ENCODE measurements at places on chromosomes 6 and 20.

DNA sequence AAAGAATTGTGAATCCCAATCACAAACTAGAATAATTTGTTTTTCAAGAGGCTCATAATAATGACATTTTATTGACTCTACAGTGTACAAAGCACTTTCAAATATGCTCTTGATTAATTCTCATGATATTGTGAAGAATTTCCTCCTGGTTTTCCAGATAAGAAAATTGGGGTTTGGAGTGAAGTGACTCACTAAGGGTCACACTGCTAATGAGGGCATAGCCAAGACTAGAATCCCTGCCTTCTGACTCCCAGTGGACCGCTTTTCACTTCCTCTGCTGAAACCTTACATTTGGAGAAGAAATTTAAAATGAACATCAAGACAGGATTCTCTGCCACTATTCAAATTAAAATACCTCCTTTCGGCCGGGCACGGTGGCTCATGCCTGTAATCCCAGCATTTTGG, 38.3 kb upstream of the LTV1 start:
- ATAC-seq, result no peak

DNA sequence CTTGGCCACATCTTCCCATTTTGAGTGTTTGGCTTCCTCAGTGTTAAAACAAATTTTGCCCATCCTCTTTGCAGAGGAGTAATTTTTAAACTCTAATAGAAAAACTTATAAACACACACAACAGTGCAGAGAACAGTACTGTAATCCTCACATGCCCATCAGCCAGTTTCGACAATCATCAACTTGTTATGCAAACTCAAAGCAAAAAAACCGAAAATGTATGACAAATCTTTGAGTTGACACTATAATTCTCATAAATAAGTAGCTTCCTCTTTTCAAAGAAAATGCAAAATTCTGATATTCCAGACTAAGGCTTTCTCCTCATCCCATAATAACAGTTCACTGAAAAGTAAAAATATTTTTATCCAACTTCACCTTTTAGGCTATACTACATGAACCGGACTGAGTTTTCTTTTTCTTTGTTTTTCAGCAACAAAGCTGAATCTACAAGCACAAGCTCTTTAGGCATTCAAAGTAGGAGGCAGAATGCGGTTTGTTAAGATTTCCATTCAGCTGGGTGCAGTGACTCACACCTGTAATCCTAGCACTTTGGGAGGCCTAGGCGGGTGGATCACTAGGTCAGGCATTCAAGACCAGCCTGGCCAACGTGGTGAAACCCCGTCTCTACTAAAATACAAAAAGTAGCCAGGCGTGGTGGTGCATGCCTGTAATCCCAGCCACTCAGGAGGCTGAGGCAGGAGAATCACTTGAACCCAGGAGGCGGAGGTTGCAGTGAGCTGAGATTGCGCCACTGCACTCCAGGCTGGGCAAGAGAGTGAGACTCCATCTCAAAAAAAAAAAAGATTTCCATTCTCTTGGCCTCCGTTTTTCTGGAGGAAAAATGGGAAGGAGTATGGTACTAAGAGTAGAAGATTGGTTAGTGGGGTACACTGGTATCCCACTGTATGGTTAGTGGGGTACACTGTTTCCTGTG, 74.8 kb downstream of the GCNT2 start:
- ATAC-seq, result peak; percentile 32

- peak; percentile 89 for ATAC-seq
These were observed 423.7 kb upstream of the MARCKS start for GRCh38 chr6:113433335-113433991.

DNA sequence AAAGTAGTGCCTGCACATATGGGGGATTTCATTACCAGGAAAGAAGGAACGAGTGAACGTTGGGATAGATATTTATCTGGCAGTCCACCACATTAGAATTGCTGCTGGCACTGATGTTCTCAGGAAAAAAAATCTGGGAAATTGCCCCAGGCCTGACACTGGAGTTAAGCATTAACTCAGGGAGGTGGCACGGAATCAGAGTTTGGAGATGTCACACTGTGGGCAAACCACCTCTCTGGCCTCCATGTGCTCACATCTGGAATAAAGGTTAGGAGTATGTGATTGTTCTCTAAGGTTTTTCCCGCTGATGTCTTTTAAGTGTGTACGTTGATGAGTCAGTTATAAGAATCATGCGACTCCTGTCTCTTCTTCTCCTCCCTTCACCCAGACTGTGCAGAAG, 7.9 kb downstream of the TGM3 start:
- no peak for ATAC-seq

- peak; percentile 52 for ATAC-seq
These were observed at the start of gene FNDC11 for GRCh38 chr20:63553933-63554290. Gene FNDC11, plus strand, starts transcription at chr20:63554159. Its CDS starts 1,505 bp downstream, at chr20:63555664.

GRCh38 chr6:36793296-36793912, 45.8 kb downstream of the CPNE5 start:
- ATAC-seq, result peak; percentile 58

GRCh38 chr6:135686784-135687301, 164.7 kb upstream of the PDE7B start:
- ATAC-seq, result peak; percentile 91

- no peak for ATAC-seq
These were observed 60.9 kb downstream of the SAMD3 start for GRCh38 chr6:130161683-130162404.

- no peak for ATAC-seq
These were observed 84.2 kb downstream of the TRERF1 start for GRCh38 chr6:42367353-42368011.

DNA sequence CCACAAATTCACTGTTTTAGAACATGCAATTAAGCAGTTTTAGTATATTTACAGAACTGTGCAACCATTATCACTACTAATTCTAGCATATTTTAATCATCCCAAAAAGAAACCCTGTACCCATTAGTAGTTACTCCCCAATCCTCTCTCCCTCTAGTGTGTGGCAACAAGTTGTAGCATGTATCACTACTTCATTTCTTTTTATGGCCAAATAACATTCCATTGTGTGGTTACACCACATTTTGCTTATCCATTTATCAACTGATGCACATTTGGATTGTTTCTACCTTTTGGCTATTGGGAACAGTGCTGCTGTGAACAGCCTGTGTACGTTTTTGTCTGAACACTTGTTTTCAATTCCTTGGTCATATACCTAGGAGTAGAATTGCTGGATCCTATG, 31.5 kb upstream of the FKBP1A start:
- no peak for ATAC-seq

GRCh38 chr6:13302751-13303667, 25.3 kb downstream of the TBC1D7 start:
- ATAC-seq, result peak; percentile 86

DNA sequence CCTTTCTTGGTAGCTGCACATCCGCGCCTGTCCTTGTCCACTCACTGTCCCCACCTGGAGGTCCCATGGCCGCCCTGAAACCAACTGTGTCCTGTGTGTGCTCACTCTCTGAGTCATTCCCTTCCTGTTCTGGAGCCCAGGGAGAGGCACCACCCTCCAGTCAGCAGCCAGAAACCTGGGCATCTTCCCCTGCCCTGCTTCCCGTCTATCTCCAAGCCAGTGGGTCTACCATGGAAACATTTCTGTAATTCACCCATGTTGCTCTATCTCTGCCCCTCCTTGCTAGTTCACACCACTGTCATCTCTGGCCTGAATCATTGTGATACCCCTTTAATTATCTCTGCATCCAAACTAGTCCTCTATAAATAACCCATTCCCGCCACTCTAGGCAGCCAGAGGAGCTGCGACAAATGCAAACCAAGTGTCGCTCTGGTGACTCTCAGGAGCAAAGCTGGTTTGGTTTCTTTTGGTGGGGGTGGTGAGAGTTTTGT, 28.8 kb upstream of the SYNJ2 start:
- no peak for ATAC-seq

DNA sequence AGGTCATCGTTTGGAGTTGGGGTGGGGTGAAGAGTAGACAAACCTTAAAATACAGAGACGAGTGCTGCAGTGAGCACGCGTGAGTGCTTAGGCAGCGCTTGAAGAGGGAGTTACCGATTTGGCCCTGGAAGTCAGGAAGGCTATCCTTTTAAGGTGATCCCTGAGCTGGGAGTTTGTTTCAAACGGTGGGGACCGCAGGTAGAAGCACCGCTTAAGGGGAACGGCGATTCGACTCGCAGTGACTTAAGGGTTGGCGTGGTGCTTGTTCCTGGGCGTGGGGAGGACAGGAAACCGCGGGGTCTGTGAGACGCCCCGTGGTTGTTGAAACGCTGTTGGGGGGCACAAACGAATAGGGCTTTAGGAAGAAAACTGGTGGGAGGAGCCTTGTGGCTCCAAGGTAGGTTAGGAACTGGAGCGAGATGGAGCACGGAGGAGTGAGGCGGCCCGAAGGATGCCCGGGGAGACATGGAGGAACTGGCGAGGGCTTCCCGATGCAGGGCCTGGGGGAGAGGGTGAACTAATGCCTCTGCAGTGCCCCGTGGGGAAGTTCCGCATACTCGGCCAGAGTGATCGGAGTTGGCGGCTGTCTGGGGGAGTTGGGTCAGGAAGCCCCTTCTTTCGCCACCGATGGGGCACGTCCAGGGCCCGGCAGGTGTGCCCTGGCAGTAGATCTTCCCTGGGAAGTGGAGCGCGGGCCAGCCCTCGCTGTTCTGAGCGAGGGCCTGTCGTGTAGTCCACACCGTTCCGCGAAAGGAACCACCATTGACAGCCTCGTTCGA, 1.3 kb upstream of the CDYL start:
- no peak for ATAC-seq

DNA sequence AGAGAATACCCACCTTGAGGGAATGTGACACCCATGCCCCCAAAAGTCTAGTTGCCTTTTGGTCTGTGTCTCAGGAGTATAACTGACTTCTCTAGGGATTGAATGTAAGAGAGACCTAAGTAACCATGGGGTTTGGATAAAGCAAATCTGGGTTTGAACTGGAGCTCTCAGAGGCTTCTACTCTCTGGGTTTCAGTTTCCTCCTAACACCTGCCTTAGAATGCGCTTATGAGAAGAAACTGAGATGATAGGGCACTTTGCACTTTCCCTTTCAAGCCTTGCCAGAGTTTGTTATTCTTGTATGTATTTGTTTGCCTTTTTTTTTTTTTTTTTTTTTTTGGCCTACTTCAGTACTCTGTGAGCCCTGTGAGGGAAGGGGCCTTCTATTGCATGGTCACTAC, 19.4 kb downstream of the SDHAF4 start:
- no peak for ATAC-seq

DNA sequence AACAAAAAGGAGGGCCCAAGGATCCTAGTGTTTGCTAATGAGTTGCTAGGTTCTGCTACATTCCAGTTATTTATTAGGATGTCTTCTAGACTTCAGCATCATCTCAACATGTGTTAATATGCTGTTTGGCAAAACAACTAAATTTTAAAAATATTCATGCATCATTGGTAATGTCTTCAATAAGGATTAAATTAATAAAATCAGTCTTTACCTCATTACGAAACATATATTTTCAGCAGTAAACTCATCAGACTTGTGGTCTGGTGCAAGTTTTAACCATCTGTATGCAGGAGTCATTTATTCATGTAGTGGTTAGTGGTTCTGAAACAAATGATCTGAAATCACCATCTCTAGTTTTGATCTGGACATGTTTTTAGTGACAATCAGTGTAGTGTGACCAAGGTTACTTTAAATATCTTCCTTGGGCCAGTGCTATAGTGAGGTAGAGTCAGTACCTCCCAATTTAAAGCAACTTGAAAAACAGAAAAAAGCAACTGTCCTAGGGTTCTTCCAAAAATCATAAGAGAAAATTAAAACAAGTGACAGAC, 85.0 kb upstream of the KCNK16 start:
- no peak for ATAC-seq

GRCh38 chr6:17877895-17878440, 109.5 kb downstream of the KIF13A start:
- ATAC-seq, result no peak

DNA sequence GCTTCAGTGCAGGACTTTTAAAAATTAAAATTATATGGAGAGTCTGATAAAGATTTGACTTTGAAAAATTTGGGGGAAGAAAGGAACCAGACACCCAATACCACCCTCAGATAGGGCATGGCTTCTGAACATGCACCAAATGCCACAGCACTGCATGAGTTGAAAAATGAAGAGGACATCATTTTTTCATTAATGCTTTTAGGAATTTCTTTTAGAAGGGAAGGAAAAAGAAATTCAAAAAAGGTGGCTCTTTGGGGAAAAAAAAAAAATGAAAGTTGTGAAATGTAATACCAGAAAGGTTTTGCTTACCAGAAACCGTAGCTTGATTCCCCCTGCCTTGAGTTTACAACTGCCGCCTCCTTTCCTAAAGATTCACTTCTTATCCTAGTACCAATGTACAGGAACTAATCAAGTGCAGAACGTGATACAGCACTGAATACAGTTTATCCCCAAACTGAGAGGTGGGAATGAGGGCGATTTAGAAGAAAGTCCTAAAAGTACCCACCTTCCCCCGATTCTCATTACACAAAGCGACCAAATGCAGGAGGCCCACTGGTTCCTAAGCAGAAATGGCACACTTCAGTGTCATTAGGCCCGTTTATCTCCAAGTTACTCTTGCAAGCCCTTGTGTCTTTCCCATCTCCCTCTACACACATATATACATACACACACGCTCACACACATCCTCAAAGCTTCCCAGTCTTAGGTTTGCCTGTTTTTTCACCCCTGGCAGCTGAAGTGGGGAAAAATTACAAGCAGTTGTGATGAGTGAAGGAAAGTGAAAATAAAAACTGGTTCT, 2.8 kb downstream of the PPP1R10 start:
- ATAC-seq, result no peak

- no peak for ATAC-seq
These were observed 22.2 kb downstream of the SAMHD1 start for GRCh38 chr20:36929290-36929689.

- ATAC-seq, result peak; percentile 88
These were observed 122.3 kb downstream of the ANKS1A start for GRCh38 chr6:35011096-35012041.

- ATAC-seq, result no peak
These were observed 158.5 kb upstream of the ARID1B start for GRCh38 chr6:156618600-156619205.

GRCh38 chr6:84929212-84929611, 164.8 kb upstream of the TBX18 start:
- ATAC-seq, result no peak

GRCh38 chr6:48110436-48111142, 408 bp downstream of the PTCHD4 start:
- ATAC-seq, result no peak

- ATAC-seq, result no peak
These were observed 255.9 kb downstream of the FOXC1 start for GRCh38 chr6:1865585-1865984.

- ATAC-seq, result no peak
These were observed 548.2 kb upstream of the FLRT3 start for GRCh38 chr20:14885661-14886060.

DNA sequence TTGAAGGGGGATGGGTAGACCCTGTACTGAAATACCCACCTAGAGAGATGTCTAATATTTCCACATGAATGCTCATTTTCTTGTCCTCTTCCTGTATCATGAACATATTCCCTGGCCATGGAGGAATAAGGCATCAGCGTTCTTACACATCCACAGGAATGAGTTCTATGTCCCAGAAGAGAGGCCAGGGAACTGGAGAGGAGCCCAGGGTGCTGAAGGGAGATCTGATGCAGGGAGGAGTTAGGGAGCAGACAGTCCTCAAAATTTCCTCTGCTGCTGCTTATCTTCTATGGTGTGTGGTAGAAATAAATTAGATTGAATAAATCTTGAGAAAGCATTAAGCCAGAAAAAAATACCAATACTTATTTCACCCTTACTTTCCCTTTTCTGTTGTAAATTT, 295.0 kb downstream of the KCNQ5 start:
- no peak for ATAC-seq
